AML-193 (cell line): ENCODE measurements at places on chromosomes 16 and 17.

DNA sequence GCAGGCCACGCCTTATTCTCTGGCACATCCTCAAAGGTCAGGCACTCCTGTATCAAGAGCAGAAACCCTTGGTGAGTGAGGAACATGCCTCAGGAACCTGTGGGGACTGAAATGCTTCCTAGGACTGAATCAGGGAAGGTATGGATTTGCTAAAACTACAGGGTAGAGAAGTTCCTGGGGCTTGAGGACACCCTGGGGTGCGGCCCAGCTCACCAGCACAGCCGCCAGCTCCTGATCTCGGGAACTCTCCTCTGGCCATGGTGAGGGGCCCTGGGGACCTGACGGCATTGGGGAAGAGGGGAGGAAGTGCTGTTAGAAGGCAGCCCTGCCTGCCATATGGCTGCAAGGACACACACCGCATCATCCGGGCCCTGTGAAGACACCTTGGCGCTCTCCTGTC is 7.5 kb downstream of the ZSCAN10 start:
- no peak for DNase-seq

GRCh38 chr17:68953340-68953997 is 1.7 kb downstream of the ABCA8 start:
- DNase-seq, result no peak

GRCh38 chr16:12146966-12147365 is 170.4 kb downstream of the SNX29 start:
- no peak for DNase-seq

GRCh38 chr16:15714393-15715172 is 64.5 kb downstream of the NDE1 start:
- no peak for DNase-seq

DNA sequence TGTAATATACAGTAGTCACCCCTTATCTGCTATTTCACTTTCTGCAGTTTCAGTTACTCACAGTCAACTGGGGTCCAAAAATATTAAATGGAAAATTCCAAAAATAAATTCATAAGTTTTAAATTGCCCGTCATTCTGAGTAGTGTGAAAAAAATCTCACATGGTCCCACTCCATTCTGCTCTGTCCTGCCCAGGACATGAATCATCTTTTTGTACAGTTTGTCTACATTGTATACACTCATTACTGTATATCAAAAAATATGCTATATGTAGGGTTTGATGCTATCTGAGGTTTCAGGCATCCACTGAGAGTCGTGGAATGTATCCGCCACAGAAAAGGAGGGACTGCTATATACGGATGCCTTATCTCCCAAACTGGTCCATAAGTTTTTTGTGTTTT is 16.0 kb upstream of the APPBP2 start:
- DNase-seq, result no peak

DNA sequence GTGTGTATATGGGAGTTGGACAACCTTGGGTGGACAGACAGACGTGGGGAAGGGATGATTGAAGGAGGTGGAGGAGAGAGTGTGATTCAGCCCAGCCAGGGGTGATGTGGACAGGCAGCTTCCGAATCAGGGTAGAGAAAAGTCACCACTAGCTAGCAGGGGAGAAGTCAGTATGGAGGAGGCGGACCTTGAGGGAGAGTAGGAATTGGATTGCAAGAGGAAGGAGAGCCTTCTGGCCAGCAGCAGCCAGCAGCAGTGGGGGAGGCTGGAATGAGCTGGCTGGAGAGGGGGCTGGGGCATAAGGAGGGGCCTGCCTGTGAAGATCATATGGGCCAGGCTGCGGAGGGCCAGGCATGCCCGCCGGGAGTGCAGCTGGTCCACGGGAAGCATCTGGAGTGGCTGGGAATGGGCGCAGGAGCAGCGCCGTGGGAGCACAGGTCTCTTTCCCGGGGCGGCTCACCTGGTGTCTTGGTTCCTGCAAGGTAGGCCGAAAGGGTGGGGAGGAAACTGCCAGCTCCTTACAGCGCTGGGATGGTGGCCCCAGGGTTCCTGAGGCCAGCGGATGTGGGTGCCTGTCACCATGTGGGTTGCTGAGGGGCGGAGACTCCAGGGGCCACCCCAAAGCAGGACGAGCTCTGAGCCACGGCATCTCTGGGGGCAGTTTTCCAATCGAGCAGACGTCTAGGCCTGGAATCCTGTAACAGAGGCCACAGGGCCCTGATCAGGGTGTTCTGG is 235.3 kb downstream of the SEC14L1 start:
- DNase-seq, result peak; percentile 52

GRCh38 chr16:66603537-66604375 is 748 bp upstream of the CMTM3 start:
- DNase-seq, result peak; percentile 32

GRCh38 chr16:46857368-46857945 is 26.5 kb upstream of the C16orf87 start:
- DNase-seq, result peak; percentile 22

- no peak for DNase-seq
These were observed 110.6 kb downstream of the ZNF423 start for GRCh38 chr16:49745311-49745747.

- DNase-seq, result no peak
These were observed 109.6 kb downstream of the CLEC16A start for GRCh38 chr16:11053916-11054460.

DNA sequence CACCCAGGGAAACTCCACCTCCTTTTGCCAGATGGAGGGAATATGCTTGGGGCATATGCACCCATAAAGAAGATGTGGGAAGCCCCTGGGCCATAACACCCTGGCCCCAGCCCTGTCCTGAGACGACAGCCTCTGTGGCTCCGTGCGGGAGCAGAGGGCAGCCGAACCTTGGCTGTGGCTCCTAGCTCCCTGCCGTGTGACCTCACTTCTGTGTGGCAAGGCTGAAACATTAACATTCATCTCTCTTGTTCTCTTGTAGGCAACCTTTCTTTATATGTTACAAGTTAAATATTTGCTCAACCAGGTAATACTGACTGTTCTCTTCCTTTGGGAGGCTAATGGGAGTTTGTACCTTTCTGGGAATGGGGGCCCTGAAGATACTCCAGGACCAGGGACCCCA is 17.5 kb downstream of the SLC47A1 start:
- no peak for DNase-seq
